ENCODE measurements at places on chromosomes 5 and 9.
A peak's percentile ranks its signal among the peaks of the same experiment; 100 is the strongest.

DNA sequence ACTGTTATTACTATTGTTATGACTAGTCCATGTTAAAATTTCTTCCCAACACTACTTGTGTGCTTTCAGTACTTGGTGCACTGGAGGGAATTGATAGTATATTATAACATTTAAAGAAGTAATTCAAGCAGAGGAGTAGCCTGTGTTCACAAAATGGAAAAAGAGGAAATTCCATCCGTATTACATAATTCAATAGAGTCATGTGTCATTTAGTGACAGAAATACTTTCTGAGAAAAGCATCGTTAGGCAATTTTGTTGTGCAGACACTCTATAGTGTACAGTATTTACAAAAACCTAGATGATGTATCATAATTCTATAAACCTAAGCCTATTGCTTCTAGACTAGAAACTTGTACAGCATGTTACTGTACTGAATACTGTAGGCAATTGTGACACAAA, 78.3 kb upstream of the PCSK5 start:
- DNase-seq, result no peak

- DNase-seq, result no peak
Observed at GRCh38 chr5:38752622-38753021, 93.2 kb upstream of the OSMR start.

- DNase-seq, result no peak
Observed at GRCh38 chr5:37838933-37839341, 904 bp downstream of the GDNF start.

- DNase-seq, result no peak
Observed at GRCh38 chr5:6043491-6044310, 334.6 kb downstream of the MED10 start.

- DNase-seq, result no peak
Observed at GRCh38 chr9:3692606-3693005, 166.8 kb upstream of the RFX3 start.

- no peak for DNase-seq
Observed at GRCh38 chr9:128940946-128941755, 6.3 kb downstream of the DOLK start.

DNA sequence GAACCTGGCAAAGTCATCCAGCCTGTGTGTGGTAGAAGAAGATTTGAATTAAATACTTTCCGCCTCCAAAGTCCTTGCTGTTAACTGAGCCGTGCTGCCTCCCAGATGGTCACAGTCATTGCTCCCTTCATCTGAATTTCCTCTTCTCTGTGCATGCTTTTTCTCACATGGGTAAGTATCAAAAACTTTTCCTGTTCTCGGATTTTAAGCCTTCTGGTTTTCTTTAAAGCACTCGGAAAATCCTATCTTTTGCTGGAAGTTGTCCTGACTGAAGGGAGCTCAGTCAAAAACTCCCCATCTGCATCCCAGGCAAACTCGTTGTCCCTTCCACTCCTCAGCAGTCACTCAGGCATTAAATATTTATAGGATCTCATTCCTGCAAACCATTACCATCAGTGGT, 290.0 kb upstream of the PIK3R1 start:
- no peak for DNase-seq

- DNase-seq, result no peak
Observed at GRCh38 chr9:109419531-109419930, 78.6 kb downstream of the PTPN3 start.

DNA sequence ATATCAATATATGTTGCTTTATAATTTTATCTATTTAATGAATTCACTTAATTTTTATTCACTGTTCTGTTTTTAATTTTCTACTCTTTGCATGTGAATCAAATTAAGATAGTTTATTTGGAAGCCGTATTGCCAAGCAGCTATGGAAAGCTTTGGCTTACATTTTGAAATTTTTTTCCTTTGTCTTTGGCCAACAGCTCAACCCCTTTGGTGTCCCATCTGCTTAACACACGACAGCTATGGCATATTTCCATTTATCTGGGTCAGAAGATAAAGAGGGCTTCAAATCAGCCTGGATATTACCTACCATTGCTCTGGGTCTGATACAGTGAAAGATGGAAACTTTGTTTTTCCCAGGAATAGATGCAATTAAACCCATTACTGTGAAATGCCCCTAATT, 201.0 kb downstream of the WDR70 start:
- DNase-seq, result no peak

GRCh38 chr5:141570655-141571054, 48.1 kb downstream of the DIAPH1 start:
- DNase-seq, result no peak

DNA sequence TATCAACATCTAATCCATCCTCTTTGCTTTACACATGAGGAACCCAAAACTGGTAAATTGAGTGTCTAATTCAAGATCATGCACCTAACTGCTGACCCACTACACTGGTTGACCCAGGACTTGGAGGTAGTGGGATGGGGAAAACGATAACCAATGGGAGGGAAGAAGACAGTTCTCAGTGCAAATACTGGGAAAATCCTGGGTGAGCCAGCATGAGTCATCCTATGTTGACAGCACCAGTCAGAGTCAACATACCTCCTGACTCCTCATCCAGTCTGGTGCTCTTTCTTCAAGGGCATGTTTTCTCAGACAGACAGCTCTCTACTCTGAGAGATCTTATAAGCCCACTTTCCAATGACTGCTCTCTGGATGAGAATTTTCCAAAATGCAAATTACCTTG, 232.8 kb upstream of the PTGER4 start:
- DNase-seq, result no peak

DNA sequence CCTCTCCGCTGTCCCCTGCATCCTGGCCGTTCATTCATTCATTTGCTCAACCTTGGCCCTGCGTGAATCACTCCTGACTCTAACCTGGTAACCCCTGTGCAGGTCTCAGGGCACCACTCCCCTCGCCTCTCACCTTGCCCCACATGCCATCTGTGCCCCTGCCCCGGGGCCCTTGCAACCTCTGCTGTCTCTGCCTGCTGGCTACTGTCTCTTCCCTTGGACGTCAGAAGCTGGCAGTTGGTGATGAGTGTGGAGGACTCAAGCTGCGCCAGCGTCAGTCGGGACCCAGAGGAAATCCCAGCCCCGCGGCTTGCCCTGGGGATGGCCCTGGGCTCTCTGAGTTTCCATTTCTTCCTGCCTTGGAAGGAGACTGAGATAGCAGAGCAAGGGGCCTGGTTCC, 154.9 kb downstream of the OLFM1 start:
- no peak for DNase-seq

DNA sequence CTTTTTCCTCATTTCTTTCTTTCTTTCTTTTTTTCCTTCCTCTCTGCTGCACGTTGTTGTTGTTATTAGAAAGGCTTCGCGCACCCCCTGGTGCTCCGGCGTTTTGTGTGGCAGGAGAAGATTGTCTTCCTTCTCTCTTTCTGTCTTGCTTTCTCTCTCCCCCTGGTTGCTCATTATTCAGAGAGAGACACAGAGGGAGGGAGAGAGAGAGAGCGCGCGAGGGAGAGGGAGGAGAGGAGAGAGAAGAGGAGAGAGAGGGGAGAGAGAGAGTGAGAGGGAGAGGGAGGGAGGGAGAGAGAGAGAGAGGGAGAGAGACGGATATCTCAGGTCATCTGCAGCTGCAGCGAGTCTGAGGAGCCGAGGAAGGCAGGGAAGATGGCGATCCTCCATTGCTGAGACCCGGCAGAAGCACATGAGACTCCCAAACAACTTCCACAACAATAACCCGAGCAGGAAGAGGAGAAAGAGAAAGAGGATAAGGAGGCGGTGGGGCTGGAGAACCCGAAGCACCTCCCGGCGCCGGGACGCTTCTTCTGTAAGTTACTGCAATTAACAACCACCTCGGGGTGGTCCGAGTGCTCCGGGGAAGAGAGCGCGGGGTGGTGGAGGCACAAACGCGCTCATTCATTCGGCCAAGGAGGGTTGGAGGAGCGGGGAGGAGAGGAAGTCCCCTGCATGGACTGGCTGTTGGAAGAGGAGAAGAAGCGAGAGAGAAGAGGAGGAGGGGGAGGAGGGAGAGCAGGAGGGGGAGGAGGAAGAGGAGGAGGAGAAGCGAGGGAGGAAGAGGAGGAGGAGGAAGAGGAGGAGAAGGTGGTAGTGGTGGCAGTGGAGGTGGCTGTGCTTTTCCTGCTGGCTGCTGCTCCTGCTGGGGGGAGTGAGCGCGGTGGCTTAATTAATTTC, at the start of gene ZNF462:
Gene ZNF462 (plus strand): TSS at position 346 of the 900 bp plus-strand sequence. CDS start 60,218 bp downstream, outside the sequence.
- DNase-seq, result peak; percentile 62

DNA sequence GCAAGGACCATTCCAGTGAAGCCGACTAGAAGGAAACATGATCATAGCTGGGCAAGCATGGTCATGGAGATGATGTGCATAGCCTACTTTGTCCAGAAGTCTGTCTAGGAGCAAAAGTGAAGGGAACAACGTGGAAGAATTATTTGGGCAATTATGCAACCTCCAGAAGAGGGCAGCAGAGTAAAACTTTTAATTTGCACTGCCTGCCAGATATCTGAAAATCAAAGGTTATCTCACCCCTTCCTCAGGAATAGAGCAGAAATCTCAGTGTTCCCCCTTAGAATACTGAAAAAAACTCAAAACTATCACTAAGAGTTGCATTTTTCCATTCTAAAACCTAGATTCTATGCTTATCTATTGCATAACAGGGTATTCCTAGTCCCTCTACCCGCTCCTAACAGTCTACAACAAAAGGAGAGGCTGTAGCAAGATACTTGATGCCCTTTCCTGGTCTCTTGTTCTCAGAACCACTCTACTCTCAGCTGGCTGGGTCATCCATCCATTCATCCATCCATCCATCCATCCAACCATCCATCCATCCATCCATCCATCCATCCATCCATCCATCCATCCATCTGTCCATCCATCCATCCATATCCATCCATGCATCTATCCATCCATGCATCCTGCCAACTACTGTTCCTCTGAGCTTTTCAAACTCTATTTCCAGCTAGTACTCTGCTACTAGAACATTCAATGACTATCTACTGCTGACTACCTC, 8.4 kb upstream of the SETD9 start:
- DNase-seq, result peak; percentile 42

- no peak for DNase-seq
Observed at GRCh38 chr9:135978642-135979546, 17.7 kb upstream of the UBAC1 start.

DNA sequence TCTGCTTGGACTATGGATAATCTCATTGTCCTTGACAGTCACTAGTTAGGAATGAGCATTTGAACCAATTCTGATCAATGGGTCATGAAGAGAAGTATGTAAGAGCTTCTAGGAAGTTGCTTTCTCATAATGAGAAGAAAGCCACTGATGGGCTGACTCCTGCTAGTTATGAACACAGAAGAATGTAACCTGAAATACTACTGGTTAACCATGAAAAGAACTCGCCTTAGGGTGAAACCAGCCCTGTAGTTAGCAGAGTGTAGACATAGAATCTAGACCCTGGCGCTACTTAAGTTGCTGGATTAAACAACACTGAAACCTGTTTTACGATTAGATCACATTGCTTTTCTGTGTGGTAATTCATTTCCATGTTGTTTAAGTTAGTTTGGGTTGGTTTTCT, 26.6 kb downstream of the SLF1 start:
- DNase-seq, result no peak

- peak; percentile 54 for DNase-seq
Observed at GRCh38 chr5:136016945-136017530, 11.8 kb upstream of the TGFBI start.

DNA sequence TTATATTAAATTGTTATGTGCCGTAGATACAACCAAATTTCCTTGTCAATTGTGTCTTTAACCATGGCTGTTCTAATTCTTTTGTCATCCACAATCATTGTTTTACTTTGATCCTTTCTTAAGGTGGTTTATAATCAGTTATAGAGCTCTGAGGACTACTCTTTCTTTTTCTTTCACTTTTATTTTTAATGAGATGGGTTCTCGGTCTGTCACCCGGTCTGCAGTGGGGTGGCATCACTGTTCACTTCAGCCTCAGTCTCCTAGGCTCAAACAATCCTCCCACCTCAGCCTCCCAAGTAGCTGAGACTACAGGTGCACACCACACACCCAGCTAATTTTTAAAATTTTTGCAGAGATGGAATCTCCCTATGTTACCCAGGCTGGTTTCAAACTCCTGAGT, 74.2 kb downstream of the ANXA2R start:
- no peak for DNase-seq

- DNase-seq, result no peak
Observed at GRCh38 chr5:34803974-34804732, 34.8 kb upstream of the TTC23L start.

- no peak for DNase-seq
Observed at GRCh38 chr5:130034566-130035210, 130.4 kb downstream of the CHSY3 start.

DNA sequence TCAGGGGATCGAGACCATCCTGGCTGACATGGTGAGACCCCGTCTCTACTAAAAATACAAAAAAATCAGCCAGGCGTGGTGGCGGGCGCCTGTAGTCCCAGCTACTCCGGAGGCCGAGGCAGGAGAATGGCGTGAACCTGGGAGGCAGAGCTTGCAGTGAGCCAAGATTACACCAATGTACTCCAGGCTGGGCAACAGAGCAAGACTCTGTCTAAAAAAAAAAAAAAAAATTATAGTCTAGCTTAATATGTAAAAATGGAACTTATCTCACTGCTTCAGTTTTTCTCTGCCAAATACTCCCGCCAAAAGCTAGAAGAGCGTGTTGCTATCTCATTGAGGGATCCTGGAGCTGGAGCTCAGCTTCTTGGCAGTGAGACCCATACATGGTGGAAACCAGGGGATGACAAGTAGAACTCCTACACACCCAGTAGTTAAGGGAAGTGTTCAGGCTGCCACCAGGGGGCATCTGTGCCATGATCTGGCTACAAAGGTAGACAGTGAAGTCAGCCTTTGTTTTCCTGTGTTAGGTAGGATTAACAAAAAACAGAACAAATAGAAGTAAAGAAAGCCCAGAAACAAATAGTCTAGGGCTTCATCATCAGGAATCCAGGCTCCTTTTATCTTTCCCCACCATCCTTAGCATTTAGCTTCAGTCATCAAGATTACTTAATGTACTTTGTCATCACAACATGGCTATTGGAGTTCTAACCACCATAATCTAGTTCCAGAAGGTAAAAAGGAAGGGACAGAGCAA, 33.6 kb upstream of the GLIPR2 start:
- DNase-seq, result peak; percentile 74

GRCh38 chr5:25060575-25060974, 415.8 kb upstream of the CDH10 start:
- no peak for DNase-seq

- no peak for DNase-seq
Observed at GRCh38 chr9:71353720-71354119, 232.3 kb upstream of the TRPM3 start.

GRCh38 chr9:76989501-76989900, 30.0 kb upstream of the FOXB2 start:
- DNase-seq, result no peak

Data from NCI-H1105 treated with DMSO at 0.1 percent for 48 hours (cell line).